GM12892 (cell line): ENCODE measurements at places on chromosomes 5 and 9.

DNA sequence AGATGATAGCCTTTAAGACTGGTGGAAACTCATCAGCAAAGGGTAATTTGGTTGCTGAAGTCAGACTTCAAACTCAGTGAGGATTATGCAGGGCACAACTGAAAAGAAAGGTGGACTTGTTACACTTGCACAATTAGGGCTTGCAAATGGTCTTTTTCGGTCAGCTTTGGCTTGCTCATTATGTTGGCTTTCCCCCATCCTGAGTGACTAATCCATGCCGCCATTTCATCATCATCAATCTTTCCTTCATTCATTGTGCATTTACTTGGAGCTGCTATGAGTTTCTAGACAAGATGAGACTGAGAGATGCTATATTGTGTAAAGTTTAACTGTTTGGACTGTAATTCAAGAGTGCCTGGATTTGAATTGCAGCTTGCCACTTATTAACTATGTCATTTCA, 134.8 kb upstream of the PPP1R2B start:
- no peak for DNase-seq

DNA sequence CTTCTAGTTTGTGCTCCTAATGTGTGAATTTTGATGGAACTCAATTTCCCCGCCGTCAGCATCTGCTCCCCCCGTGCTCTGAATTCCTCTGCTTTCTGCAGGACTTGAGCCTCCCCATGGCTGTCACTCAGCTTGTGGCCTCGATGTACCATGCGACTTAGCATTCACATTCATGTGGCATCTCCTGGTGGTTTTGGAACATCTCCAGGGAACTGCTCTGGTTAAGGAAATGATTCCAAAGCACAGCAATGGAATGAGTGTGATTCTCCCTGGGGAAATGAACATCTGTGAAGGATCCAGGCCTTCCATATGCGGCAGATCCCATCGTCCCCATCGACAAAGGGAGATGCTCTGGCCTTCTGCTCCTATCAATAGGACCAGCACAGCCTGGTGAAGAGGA, 119.0 kb downstream of the ENTREP1 start:
- DNase-seq, result no peak

DNA sequence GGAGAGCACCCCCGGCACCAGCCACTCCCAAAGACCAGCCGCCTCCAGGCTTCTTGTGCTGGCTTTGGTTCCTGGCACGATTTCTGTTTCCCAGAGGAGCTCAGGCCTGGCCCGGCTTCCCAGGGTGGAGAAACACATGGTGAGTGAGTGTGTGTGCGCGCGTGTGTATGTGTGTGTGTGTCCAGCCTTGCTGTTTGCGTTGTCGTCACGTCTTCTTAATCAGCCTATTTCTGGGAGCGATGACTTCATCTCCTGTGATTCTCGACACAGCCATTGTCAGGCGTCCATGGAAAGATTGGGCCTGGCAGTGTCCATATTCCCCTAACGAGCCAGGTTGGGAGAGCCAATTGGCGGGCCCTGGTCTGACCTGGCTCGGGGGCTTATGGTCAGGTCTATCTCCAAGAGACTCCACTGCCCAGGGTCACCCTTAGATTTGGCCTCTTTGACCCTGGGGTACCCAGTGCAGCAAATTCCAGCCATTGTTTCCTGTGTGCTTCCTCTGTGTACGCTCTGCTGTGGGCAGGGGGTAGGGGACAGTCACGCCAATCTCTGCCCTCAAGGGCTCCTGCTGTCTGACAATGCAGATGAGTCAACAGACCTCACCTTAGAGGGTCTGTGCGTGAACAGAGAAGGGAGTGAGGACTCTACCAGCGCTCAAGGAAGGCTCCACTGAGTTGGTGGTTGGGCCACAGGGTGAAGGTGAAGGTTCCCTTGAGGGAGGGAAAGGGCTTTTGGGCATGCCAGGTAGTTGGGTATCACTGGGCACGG, 73.8 kb downstream of the DAB2IP start:
- no peak for DNase-seq

GRCh38 chr9:97237951-97238889, 69.2 kb upstream of the CCDC180 start:
- DNase-seq, result peak; percentile 10

DNA sequence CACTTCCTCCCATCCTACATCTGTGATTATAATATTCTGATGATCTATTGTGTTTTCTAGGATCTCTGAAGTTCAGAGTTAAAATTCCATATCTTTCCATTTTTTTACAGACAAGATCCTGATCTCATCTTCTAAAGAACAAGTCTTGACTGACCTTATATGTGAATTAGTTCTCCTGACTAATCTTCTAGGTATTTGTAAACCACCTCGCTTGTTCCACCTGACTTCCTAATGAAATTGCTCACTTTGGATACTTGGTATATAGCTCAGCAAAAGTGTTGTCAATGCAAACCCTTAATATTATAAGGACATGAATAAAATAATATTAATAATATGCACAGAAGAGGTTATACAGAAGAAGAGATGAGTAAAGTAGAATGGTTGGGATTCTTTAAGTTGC, 68.2 kb upstream of the NR4A3 start:
- no peak for DNase-seq

GRCh38 chr9:124078641-124079040, 67.1 kb downstream of the LHX2 start:
- no peak for DNase-seq

DNA sequence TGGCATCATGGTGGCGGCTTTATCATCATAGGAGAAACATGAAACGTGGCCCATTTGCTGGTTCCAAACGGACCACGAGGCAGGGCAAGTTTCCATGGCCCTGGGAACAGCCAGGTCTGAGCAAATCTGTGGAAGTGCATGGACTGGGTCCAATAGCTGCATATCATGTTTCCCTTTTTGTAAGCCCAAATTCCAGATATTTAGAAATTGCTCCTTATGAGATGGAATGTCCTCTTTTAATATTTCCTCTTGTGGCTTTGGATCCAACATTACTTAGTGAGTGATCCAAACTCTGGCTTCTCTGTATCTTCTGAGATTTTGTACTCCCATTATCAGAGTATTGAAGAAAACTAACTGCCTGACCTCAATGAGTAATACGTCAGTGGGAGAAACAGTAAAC, 79.8 kb upstream of the FBXL7 start:
- DNase-seq, result no peak

DNA sequence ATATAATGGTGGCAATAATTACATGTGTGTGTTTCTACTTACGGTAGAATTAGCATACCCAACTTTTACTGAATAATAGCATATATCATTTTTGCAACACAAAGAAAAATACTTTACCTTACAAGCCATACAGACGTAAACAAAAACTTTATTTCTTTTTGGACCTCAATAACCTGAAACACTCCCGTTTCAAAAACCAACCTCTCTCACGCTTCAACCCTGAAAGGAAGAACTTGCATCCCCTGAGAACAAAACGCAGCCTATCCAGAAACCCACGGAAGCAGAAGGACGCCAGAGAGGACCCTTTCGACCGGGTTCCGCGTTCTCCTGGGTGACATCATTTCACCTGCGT, at the start of gene RNF38:
Gene RNF38 (minus strand): TSS at position 290 of the 352 bp plus-strand sequence. CDS start 161 bp downstream, at position 129.
- no peak for DNase-seq

DNA sequence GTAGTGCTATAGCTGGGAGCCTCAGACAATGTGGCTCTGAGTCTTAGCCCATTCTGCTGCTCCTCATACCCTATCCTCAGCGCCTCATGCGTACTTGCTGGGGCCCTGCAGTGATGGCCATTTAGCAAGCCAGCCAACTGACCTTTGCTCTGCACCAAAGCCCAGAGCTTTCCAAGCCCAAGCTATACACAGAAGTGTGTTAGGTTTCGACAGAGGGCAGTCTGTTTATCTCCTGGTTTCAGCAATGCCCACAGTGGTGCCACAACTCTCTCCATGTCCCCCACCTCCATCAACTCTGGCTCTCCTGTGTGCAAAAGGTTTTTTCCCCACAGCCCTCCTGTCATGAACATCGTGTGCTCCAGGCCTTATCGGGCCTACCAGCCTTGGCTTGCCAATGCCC, 16.9 kb downstream of the GNG10 start:
- DNase-seq, result no peak

GRCh38 chr5:115514220-115514619, 30.4 kb downstream of the FEM1C start:
- no peak for DNase-seq

GRCh38 chr5:109256486-109256885, 153.3 kb downstream of the PJA2 start:
- DNase-seq, result no peak

- no peak for DNase-seq
Measured at GRCh38 chr9:96442491-96442890, 7.5 kb upstream of the HABP4 start.

- no peak for DNase-seq
Measured at GRCh38 chr5:38529955-38530646, 26.3 kb downstream of the LIFR start.

DNA sequence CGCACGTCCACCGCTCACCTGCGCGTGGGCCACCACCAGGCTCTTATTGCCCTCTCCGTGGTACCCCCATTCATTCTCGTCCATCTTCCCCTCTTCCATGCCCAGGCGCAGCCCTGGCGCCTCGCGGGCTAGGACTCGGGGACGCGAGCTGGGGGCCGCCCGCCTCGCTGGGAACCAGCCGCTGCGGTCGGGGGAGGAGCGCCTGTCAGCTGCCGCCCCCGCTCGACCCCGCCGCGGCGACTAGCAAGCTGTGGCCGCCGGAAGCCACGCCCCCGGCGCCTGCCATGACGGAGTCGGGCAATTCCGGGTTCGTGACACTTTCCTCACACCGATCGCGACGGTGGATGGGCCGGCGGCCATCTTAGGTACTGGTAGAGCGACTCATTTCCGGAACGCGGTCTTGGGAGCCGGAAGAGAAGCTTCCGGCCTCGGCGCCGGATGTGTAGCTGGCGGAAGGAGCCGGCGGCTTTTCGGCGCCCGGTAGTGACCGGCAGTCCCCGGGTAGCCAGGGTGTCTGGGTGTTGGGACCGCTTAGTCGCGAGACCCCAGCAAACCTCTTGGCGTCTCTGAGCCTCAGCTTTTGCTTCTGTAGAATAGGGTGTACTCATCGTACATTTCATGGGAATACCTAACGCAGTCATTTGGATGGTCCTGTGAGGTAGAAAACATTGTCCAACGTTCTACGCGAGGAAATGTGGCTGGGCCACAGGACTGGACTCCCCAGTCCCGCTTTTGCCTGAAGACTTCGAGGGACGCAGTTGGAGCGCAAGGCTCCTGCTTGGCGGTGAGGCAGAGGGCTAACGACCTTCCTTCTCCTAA, at the start of gene IPPK:
Gene IPPK (minus strand): TSS at position 242 of the 819 bp plus-strand sequence. CDS start 143 bp downstream, at position 99.
- peak; percentile 98 for DNase-seq

- DNase-seq, result no peak
Measured at GRCh38 chr5:160088805-160089204, 30.4 kb downstream of the PWWP2A start.

- DNase-seq, result no peak
Measured at GRCh38 chr5:165161204-165161603, 1655.8 kb downstream of the MAT2B start.

DNA sequence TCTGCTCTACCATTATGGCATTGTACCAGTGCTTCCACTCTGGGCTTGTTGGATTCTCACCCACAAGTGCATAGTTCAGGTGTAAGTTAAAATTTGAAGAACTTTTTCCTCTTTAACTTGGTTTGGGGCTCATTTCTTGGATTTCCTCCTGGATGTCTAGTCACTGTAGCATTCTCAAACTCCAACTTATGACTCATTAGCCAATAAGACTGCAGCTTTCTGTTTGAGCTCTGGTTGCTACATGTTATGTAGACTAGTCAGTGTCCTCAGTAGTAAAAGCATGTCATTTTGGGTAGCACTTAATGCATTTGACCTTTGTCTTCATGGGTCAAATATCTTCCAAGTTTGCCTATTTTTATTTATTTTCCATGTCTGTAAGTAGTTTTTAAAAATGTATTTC, 790.8 kb downstream of the BRINP1 start:
- DNase-seq, result no peak

- DNase-seq, result no peak
Measured at GRCh38 chr9:98432960-98433359, 177.5 kb upstream of the TBC1D2 start.

DNA sequence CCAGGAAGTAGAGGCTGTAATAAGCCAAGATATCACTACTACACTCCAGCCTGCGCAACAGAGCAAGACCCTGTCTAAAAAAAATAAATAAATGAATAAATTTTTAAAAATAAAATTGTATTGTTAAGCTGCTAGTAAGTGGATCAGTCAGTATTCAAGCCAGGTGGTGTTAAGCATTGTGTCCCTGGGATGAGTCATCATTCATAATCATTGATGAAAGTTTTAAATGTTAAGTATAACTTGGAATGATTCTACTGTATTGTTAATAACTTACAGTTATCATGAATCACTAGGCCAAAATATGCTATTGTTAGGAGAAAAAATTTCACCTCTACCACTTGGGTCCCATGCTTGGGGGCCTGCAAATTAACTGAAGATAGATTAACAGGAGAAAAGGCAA, 38.2 kb downstream of the MED10 start:
- no peak for DNase-seq

DNA sequence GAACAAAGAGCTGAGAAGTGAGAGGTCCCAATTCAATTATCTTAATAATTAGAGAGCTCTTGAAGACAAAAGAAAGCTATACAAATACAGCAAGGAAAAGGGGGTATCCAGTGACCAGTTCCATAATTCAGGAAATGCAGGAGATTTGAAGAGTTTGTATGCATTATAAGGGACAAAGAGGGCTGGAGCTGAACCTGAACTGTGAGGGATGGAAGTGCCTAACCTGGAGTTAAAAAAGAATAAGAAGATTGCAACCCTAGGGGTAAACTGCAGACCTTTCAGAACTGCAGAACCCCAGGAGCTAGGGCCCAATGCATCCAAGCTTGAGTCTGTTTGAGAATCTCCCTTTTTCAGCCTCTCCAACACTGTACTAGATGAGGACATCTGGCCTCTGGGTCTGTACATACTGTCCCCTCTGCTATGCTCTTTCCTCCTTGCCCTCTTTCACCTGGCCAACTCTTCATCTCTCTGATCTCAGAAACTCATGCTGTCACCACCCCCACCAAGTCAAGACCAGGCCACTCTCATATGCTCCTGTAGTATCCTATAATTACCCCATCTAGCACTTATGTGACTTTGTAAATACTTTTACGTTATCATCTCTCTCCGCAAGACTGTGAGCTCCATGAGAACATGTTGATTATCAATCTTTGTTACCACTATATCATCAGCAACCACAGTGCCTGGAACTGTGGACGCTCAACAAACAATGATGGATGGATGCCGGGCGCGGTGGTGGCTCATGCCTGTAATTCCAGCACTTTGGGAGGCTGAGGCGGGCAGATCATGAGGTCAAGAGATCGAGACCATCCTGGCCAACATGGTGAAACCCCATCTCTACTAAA, 6.6 kb upstream of the PRKACG start:
- no peak for DNase-seq

- no peak for DNase-seq
Measured at GRCh38 chr5:169945831-169946261, 34.4 kb downstream of the INSYN2B start.

GRCh38 chr5:61228691-61229280, 66.5 kb upstream of the SMIM15 start:
- DNase-seq, result peak; percentile 34

- no peak for DNase-seq
Measured at GRCh38 chr9:123524866-123525265, 168.9 kb downstream of the CRB2 start.

- no peak for DNase-seq
Measured at GRCh38 chr5:137336565-137337120, 162.5 kb downstream of the SPOCK1 start.
